ENCODE measurements at places on chromosomes 12 and 14. TPM values are rescaled to one million over a fixed set of nuclear protein-coding genes. Genes with fewer than 3 reads are reported as not detected.

GSG1 gene
- polyA plus RNA-seq = 0.09 TPM

MAP3K12 gene
- polyA plus RNA-seq = not detected

AQP6 gene
- not detected for polyA plus RNA-seq

TMCC3 gene
- 12.4 TPM for polyA plus RNA-seq

MYO1A gene
- not detected for polyA plus RNA-seq

KRT75 gene
- polyA plus RNA-seq = not detected

TMEM106C gene
- 56.9 TPM for polyA plus RNA-seq

MARS1 gene
- polyA plus RNA-seq = 158 TPM

NANOG gene
- polyA plus RNA-seq = not detected

PSMC6 gene
- 47.4 TPM for polyA plus RNA-seq

LPAR5 gene
- polyA plus RNA-seq = 9.6 TPM

GRCh38 chr12:8905546-8905945 lies 8.8 kb upstream of the PHC1 start:
- no peak for DNase-seq

DNA sequence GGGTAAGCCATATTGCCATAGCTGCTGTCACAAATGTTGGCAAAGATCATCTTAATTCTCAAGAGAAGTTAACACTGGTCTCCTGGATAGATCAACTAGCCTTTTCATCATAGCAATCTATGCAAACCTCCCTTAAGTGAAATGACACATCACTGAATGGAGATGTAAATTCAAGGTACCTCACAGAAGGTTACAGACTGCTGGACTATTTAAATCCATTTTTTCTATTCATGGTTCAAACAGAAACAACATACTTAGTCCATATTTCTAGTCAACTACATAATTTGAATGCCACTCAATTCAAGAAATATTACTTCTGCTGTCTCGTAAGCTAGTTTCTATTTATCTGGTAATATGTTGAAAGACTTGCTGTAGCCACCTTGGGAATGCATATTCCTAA lies 748.3 kb downstream of the C12orf50 start:
- no peak for DNase-seq

DNA sequence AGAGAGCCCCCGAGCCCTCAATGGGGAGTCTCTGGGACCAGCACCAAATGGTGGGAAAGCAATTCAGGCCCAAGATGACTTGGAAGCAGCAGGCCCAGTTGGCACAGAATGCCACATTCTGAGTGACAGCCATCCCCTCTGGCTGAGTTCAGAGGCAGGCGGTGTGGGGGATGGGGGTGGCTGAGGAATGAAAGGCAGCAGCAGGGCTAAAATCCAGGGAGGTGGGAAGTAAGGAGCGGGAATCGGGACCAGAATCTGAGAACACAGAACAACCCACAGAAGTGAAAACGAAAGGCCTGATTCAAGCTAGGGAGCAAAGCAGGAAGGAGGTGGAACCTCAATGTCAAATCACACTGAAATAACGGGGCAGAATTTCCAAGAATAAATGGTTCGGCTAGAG lies 171.2 kb downstream of the CALM1 start:
- DNase-seq = no peak

DNA sequence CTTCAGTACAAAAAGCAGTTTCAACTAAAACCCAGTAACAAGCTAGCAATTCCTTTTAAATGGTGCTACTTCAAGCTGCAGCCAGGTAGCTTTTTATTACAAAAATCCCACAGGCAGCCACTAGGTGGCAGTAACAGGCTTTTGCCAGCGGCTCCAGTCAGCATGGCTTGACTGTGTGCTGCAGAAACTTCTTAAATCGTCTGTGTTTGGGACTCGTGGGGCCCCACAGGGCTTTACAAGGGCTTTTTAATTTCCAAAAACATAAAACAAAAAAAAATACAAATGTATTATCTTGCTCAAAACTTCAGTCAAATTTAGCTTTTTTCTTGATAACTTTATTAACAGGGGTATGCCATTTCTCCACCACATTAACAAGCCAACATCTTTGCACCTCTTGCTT lies 3.6 kb upstream of the CLEC4E start:
- peak; percentile 49 for DNase-seq

GRCh38 chr12:29103539-29103974 lies 45.5 kb upstream of the FAR2 start:
- DNase-seq = peak; percentile 58

- DNase-seq = no peak
These were observed 175.1 kb upstream of the SLC38A2 start for GRCh38 chr12:46547421-46548354.

DNA sequence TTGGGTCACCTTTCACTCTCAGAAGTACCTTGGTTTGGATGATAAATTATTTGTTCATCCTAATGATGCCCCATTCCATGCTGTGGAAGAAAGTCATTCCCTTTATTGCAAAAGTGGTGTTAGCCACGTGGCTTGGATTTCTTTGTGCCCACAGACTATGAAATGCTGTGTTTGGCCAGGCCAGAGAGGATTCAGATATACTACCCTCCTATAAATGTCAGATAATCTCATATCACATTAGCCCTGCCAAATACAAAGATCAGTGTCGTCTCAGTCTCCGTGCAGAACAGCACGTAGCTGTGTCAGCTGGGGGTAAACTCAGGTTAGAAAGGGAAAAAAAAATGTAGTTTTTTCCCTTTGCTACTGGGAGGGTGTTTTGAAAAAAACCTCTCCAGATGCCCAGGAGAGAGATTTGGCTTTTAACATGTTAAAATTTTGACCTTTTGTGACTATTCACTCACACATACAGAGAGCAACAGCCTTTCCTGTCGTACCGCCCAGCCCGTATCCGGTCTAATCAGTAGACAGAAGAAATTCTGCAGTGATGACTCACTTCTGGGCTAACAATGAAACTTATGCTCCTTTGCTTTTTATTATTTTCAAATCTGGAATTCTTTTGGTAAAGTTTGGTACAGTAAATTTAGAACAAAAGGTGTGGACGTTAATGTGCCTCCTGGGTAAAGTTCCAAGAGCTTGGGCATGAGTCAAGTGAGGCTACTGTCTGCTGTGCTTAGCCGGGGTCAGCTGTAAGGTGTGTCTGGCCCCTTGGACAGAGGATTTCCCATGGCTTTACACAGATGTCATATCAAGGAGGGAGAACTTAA lies 8.5 kb upstream of the PTPRB start:
- DNase-seq = peak; percentile 63

- DNase-seq = peak; percentile 66
These were observed 50.1 kb downstream of the KLRG1 start for GRCh38 chr12:9039397-9039977.

GRCh38 chr14:71339650-71340415 lies 432.6 kb downstream of the PCNX1 start:
- DNase-seq = no peak

- DNase-seq = no peak
These were observed 69.6 kb upstream of the CAPRIN2 start for GRCh38 chr12:30824311-30824710.

GRCh38 chr12:100797246-100797645 lies 2.7 kb downstream of the ANO4 start:
- no peak for DNase-seq

- DNase-seq = no peak
These were observed 2.9 kb upstream of the LGR5 start for GRCh38 chr12:71436696-71437095.

DNA sequence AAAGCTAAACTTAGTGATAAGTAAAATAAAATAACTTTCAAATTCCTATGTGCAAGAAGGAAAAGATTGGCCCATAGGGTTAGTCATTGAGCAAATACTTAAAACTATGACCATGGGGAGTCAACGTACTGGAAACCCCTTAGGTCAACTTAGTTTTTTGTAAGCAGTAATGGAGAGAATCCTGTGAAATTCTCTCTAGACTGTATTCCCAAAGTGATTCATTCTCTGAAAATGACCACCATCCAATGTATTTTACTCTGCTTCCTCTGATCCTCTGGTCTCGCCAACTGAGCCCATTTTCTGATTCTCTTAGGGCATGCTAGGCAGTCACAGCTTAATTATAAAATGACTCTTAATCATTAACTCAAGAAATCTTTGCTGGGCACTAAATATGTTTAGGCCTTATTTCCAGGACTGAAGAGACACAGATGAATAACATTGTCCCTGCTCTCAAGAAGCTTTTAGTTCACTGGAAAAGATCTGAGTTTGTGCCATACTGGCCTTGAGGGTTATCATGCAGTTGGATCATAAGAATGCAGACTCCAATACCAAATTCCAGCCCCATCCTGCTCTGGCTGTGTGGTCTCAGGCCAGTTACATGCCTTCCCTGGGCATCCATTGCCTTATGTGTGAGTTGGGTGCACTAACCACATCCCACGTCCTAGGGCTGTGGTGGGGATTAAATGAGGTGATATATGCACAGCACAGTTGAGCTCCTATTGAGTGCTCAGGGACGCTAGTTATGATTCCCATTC lies 732.4 kb downstream of the AACS start:
- no peak for DNase-seq

DNA sequence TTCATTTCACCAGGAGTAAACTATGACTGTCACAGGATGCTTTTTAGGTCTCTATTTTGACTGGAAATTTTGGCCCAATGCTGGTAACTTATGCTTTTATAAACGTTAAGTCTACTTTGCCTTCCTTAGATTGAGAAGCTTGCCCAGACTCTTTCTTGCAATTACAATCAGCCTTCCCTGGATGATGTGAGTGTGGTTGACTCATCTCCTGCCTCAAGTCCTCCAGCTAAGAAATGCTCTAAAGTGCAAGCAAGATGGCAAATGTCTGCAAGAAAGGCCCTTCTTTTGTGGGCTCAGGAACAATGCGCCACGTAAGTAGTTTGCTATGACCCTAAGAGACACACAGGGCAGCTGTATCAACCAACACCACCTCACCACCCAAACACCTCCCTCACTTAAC lies 96.9 kb downstream of the SYNE2 start:
- no peak for DNase-seq

DNA sequence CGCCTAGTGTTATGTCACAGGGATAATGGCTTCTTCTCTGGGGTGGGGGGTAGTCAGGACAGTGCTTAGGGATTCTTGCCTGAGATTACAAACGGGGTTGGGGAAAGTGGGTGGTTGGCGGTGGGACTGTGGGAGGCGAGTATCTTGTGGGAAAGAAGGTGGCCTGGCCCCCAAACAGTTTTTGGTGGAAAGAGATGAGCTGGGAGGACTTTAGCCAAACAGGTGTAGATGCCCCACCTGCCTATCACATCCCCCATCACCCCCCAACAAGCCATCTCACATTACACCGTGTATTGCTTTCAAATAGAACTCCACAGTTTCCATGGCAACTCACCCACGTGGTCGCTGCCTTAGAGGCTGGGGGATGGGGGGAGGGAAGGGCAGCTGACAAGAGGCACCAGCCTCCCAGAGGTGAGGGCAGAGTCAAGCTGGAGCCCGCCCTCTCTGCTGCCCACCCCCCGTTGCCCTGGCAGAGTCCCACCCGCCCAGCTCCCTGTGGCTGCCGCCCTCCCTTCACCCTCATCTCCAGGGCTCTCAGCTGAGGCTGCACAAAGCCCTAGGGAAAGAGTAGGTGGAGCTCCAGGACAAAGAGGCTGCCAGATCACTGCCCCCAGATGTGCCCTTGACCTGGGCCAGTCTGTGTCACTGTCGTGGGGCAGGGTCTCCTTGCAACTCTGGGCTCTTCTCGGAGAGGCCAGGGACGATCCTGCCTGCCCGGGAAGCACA lies 98.3 kb downstream of the LRRC74A start:
- no peak for DNase-seq

- peak; percentile 95 for DNase-seq
These were observed 29.2 kb upstream of the FOS start for GRCh38 chr14:75249251-75249957.

DNA sequence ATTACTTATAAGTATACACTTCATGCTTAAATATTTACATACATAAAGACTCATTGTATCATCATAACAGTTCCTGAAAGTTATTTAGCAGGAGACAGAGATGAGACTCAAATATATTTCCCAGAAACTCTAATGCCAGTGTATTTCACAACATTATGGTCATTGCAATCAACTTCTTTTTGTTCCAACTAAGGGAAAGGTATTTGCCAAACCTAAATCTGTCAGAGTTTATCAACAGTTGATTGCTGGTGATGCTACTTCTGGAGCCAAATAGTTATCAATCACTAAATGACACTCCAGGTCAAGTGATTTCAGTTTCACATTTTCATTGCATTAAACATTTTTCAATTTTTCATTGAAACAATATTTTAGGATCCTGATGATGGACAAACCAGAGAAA lies 72.1 kb upstream of the AVPR1A start:
- DNase-seq = no peak

DNA sequence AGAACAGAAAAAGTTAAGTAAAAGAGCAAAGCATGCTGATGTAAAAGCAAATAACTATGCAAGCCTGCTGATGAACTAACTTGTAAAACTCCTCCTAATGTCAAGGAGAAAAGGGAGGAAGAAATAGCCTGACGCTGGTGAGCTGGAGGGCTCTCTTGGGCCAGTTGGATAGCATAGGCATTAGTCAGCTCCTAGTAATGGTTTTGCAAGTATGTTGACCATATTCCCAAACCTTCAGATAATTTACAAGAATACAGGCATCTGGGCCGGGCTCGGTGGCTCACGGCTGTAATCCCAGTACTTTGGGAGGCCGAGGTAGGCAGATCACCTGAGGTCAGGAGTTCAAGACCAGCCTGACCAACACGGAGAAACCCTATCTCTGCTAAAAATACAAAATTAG lies 871.4 kb downstream of the C12orf50 start:
- no peak for DNase-seq

GRCh38 chr12:53103860-53104305 lies 597 bp downstream of the SOAT2 start:
- DNase-seq = no peak

DNA sequence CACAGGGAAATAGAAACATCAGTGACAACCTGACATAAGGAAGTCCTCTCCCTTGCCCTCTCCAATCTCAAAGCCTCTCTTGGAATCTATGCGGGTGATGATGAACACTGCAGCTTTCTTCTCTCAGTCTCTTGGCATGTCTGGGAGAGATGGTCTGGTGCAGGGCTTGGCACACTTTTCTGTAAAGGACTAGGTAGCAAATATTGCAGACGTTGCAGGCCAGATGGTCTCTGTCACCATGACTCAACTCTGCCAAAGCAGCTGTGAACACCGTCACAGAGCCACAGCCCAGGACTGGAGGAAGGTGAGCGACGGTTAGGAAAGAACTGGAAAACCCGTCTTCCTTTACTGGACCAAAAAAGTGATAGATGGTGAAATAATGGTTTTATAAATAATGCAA lies 591.0 kb upstream of the TMEM132C start:
- no peak for DNase-seq

DNA sequence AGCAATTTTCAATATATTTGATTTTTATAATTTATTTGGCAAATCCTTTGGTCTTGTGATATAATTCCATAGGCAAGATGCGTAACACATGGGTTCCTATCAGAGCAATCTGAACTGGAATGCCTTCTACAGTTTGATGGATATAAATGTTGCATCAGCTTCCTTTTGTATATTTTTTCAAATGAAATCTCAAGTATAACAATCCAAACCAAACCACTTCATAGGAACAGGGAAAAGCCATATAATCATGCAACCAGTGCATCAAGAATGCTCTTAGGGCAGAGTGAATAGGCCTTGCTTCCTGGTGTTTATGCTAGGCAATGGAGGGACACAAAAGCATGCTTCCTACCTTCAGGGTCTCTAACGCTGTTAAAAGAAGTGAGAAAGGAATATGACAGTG lies 34.5 kb downstream of the EFCAB11 start:
- no peak for DNase-seq

Measured in immature natural killer cell (primary cell).